ENCODE measurements at places on chromosomes 4 and X.

GRCh38 chrX:82765811-82766210 is 742.3 kb upstream of the POU3F4 start:
- DNase-seq: no peak
- H3K27ac ChIP-seq: no peak overlapping the region
- H3K4me1 ChIP-seq: no peaks in the 10 kb centered on the region
- H3K4me3 ChIP-seq: no peak overlapping the region
- H3K27me3 ChIP-seq: no peaks in the 10 kb centered on the region
- H3K36me3 ChIP-seq: no peaks in the 10 kb centered on the region

DNA sequence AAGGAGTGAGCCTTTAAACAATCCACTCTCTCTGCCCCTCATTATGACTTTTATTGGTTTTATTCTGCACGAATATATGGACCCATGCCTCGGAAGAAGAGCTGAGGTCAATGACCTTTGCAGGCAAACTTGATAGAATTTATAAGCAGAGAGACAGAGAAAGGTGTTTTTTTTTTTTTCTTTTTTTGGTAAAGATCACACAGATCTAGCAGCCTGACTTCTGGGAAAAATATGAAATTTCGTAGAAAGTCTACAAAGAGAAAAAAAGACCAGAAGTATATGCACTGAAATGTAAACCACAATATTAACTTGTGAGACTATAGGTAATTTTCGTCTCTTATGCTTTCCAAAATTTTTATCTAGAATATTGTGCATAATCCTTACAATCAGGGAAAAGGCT is 61.6 kb downstream of the LEF1 start:
- no peak for DNase-seq
- H3K4me3 ChIP-seq: no peak overlapping the region
- no peaks in the 10 kb centered on the region for H3K36me3 ChIP-seq

DNA sequence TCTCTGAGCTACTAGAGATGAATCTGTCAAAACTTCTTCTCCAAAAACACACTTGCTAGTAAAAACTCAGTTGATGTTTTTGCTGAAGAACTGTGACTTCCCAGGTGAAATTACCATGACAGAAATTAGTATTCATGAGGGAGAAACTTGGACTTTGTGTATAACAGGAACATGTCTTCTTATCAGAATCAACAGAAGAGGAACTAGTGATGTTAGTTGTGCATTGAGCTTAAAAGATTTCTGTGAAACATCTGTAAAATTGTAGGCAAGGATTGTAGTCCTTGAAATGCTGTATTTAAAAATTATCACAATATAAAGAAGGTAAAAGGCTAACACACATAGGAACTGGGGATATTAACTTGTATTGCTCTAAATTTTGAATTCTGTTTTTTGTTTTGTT is 11.3 kb downstream of the FAM241A start:
- no peaks in the 10 kb centered on the region for H3K36me3 ChIP-seq
- H3K4me1 ChIP-seq: no peaks in the 10 kb centered on the region
- no peak overlapping the region for H3K4me3 ChIP-seq
- H3K27me3 ChIP-seq: no peaks in the 10 kb centered on the region

DNA sequence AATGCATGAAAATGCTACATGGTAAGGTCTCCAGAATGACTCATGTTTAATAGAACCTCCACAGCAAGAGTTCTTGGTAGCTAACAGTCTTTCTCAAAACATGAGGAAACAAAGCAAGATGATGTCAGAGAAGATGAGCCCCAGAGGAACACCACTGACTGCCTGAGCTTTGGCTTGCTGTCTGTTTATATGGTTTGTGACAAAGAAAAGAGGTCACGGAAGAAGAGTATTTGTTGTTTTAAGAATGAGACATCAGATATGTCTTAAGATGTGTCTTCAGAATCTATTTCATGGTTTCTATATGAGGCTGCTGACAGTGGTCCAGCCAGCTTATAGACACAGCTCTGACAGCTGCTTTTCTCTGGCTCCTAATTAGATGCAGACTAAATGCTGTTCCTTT is 18.8 kb upstream of the AREG start:
- DNase-seq: no peak
- no peak overlapping the region for H3K4me3 ChIP-seq
- no peak overlapping the region for H3K27ac ChIP-seq
- H3K27me3 ChIP-seq: no peaks in the 10 kb centered on the region

GRCh38 chrX:12814420-12814819 is 23.2 kb downstream of the PRPS2 start:
- DNase-seq: peak; percentile 32
- no peak overlapping the region for H3K4me3 ChIP-seq
- no peaks in the 10 kb centered on the region for H3K27me3 ChIP-seq

- no peak overlapping the region for H3K4me3 ChIP-seq
- no peaks in the 10 kb centered on the region for H3K27me3 ChIP-seq
- no peaks in the 10 kb centered on the region for H3K36me3 ChIP-seq
- no peak for DNase-seq
- no peaks in the 10 kb centered on the region for H3K4me1 ChIP-seq
Observed at GRCh38 chr4:78336093-78336943, 215.3 kb upstream of the ANXA3 start.

GRCh38 chr4:140901736-140902336 is 145.7 kb upstream of the TBC1D9 start:
- no peaks in the 10 kb centered on the region for H3K36me3 ChIP-seq
- no peak for DNase-seq
- no peaks in the 10 kb centered on the region for H3K4me1 ChIP-seq
- no peaks in the 10 kb centered on the region for H3K27me3 ChIP-seq
- no peak overlapping the region for H3K4me3 ChIP-seq

DNA sequence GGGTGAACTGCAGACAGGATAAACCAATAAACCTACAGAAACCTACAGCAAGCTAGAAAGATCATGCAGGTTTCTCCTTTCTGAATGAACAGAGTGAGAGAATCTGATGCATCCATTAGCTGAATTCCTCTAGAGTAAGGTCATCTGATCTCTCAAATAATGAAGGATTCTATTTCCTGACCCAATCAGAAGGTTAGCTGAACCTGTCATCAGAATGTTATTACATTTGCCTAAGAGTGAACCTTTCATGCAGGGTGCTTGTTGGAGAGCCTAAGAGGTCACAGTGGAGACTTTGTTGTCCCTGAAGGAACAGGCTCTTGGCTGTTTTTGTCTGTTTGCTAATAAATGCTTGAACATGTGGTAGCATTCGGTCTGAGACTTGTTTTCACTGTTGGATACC is 24.0 kb downstream of the MEPE start:
- DNase-seq: no peak
- no peaks in the 10 kb centered on the region for H3K27me3 ChIP-seq
- no peak overlapping the region for H3K4me3 ChIP-seq
- no peaks in the 10 kb centered on the region for H3K36me3 ChIP-seq

GRCh38 chr4:186898367-186898766 is 174.7 kb upstream of the FAT1 start:
- peaks cover 8% of the 10 kb centered on the region for H3K4me1 ChIP-seq
- no peaks in the 10 kb centered on the region for H3K36me3 ChIP-seq
- H3K4me3 ChIP-seq: no peak overlapping the region
- H3K27me3 ChIP-seq: no peaks in the 10 kb centered on the region
- DNase-seq: no peak

GRCh38 chr4:53431052-53431451 is 53.6 kb downstream of the FIP1L1 start:
- DNase-seq: no peak
- no peak overlapping the region for H3K4me3 ChIP-seq
- no peaks in the 10 kb centered on the region for H3K27me3 ChIP-seq

GRCh38 chr4:118206627-118207026 is 146.2 kb downstream of the PRSS12 start:
- H3K27me3 ChIP-seq: no peaks in the 10 kb centered on the region
- H3K36me3 ChIP-seq: no peaks in the 10 kb centered on the region
- DNase-seq: no peak
- no peak overlapping the region for H3K4me3 ChIP-seq
- no peaks in the 10 kb centered on the region for H3K4me1 ChIP-seq

DNA sequence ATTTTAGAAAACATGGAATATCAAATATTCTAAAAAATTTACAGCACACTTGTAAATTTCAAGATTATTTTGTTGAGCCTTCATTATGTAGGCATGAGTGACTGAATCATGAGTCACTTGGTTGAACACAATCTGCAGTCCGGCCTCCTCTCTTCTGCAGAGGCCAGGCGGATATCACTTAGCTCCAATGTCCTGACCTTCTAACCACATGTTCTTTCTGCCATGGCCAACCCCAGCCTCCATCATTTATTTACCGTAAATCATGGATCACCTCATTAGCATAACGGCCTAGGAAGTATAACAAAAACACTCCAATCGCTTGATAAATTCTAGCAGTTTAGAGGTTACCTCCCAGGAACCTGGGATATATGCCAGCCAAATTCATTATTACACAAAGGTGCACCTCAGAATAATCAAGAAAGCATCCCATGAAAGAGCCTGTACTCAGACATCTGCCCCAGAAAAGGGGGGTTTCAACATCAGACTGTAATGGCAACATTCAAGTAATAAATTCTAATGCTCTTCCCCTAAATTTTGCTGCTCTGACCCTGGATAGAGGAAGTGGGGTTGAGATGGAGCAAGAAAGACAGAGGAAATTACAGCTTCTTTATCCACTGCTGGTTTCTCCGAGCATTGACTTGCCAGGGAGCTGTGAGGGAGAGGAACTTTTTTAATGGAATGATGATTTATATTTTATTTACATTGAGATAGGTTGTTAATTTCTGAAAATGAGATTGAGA is 2153.6 kb upstream of the AGA start:
- H3K27ac ChIP-seq: no peak overlapping the region
- no peaks in the 10 kb centered on the region for H3K4me1 ChIP-seq
- no peaks in the 10 kb centered on the region for H3K27me3 ChIP-seq
- no peak overlapping the region for H3K4me3 ChIP-seq
- DNase-seq: no peak

Measured in Panc1 (cell line).